LNCaP clone FGC (cell line): ENCODE measurements at places on chromosomes 12 and 14.
A peak's percentile ranks its signal among the peaks of the same experiment; 100 is the strongest.

DNA sequence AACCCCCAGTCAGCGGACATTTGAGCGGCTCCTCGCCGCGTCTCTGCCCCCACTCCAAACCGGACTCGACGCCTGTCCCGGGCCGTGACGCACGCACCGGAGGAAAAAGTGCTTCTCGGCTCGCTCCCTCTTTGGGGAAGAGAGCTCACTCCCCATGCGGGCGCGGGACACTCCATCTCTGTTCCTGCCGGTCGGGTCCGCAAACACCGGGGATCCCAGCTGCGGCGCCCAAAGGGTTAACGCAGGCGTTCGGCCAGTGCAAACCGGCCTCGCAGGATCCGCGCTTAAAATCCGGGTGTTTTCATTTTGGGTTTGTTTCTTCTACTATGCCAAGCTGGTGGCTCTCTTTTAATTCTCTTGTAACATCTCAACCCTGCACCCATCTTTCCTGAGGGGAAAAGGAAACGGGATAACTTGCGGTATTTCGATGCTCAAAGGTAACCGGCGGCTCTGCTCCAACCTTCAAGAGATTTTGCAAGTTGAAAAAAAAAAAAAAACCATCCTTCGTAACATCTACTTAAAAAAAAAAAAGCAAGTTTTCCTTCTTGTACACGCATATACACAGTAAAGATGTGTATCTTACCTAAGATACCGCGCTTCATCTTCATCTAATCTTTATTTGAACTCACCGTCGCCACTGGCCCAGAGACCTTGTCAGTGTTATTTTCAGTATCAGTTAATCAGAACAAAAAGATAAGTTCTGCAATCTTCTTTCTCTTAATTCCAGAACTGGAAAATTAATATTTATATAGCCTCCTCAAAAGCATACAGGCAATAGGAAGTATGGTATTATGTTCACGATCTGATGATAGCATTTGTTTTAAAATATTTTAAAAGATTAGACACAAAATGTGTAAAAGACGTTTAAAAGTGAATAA, 1.6 kb upstream of the ATP2B1 start:
- no peak for DNase-seq

DNA sequence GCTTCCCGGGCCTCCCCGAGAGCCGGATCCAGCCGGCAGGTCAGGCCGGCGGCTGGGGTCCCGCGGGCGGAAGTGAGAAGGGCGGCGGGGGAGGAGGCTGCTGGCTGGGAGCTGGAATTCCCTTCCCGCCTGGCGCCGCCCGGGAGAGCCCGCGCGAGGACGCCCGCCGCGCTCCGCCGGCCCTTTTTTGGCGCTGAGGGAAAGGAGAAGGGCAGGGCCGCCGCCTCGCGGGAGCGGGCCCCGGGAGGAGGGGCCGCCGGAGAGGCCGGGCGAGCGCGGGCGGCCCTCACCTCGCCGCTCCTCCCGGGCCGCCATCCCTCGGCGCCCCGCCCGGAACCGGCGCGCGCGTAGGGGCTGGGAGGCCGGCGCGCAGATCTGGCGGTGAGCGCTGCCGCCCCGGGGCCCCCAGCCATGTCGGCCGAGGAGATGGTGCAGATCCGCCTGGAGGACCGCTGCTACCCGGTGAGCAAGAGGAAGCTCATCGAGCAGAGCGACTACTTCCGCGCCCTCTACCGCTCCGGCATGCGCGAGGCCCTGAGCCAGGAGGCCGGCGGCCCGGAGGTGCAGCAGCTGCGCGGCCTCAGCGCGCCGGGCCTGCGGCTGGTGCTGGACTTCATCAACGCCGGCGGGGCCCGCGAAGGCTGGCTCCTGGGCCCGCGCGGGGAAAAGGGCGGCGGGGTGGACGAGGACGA, at the start of the genes KLHL42 and MANSC4:
TSS of gene KLHL42 (plus strand) at position 314 of the 692 bp plus-strand sequence. CDS start at position 412, 98 bp downstream.
TSS of gene MANSC4 (minus strand) at position 317 of the 692 bp plus-strand sequence. CDS start 8,960 bp downstream, outside the sequence.
- DNase-seq, result peak; percentile 35

- DNase-seq, result no peak
Measured at GRCh38 chr12:107470645-107471044, 215.0 kb upstream of the PWP1 start.

- no peak for DNase-seq
Measured at GRCh38 chr12:49345825-49346658, 646 bp upstream of the DNAJC22 start.

GRCh38 chr14:68315081-68315480, 477.8 kb downstream of the ZFP36L1 start:
- no peak for DNase-seq

DNA sequence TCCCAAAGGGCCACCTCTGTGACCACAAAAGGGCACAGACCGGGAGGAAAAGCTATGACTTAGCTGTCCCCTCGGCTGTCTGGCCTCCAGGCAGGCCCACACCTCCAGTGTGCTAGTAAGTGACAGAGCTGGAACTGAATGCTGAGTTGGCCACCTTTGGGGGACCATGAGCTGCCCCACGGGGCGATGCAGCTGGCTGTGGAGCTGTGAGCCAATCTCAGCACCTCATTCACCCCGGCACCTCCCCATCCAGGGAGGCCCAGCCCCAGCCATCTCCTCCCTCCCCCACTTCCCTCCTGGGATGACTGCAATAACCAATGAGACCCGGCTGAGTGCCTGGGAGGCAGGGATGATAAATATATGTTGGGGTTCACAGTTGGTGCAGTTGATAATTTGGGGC, 12.2 kb upstream of the TESC start:
- DNase-seq, result no peak

DNA sequence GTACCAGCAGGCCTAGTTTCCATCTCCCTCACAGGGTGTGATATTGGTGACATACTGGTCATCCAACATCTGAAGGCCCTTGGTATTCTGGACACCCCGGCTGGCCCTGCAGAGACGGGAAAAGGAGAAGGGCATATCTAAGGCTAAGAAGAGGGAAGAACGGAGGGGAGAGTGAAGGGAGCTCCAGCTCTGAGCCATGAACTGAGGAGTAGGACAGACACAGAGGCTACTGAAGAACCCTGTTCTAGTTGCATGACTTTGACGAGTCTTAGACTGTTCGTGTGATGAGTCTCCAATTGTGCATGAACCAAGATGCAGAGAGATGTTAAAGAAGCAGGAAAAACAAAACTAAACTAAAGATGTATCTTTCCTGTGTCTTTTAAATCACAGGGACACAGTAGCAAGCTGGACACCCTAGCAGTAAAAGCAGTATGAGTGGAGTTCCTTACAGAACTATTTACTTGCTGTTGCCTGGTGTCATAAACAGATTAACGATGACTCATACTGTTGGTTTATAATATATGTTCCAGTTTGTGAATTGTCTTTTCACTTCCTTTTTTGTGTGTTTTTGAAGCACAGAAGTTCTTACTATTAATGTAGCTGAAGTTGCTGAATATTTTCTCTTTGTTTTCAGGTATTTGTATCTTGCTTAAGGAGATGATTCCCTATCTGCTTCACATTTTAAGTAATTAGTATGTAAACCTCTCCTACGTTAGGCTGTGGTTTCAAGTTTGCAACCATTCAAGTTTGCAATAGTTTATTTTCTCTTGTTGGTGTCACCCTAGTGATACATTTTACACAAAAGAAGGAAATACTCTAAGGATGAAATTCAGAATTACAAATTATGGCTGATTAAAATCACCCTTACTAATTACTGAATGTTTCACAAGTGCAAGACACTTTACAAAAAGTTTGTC, 15.7 kb downstream of the FAR2 start:
- no peak for DNase-seq

DNA sequence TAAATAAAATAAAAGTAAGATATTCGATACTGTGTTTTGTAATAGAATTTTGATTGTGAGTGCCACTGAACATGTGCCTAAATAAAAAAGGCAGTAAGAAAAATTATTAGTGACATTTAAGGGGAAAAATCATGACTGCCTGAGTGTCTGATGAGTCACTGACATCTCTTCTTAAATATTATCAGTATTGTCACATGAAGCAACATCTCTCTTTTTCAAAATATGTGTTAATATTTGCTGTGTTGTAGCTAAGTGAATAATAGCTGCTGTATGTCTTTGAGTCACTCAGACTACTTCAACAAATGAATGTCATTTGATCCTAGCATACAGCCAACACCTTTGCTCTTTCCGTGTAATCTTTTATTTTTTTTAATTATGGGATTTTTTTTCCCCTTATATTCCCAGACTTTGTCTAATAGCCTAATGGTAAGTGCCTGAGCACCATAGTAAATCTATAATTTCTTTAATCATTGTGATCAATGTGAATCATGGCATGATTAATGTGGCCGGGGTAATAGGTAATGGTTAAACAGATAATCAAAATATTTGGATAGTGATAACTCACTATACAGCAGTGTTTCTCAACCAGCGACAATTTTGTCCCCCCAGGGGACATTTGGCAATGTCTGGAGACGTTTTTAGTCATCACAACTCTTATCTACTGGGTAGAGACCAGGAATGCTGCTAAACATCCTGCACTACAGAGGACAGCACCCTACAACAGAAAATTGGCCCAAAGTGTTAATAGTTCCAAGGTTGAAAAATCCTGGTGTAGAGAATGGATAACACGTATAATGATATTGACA, 11.7 kb upstream of the OTX2 start:
- no peak for DNase-seq

DNA sequence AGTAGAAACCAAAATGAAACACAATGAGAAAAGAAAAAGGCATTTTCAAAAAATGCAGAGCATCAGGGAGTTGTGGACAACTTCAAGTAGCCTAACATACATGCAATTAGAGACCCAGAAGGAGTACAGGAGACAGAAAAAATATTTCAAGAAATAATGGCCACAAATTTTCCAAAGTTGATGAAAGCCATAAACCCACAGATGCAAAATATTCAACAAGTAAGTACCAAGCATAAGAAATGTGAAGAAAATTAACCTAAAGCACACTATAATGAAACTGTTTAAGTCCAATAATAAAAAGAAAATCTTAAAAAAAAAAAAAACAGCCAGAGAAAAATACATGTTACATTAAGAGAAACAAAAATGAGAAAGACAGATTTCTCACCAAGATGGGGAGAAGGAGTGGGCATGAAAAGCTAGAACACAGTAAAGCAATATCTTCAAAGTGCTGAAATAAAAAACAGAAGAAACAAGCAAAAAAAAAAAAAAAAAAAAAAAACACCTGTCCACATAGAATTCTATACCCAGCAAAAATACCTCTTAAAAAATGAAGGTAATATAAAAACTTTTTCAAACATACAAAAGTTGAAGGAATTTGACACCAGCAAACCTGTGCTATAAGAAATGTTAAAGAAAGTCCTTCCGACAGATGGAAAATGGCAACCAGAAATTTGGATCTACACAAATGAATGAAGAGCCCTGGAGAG, 77.1 kb downstream of the PRKAB1 start:
- DNase-seq, result no peak

DNA sequence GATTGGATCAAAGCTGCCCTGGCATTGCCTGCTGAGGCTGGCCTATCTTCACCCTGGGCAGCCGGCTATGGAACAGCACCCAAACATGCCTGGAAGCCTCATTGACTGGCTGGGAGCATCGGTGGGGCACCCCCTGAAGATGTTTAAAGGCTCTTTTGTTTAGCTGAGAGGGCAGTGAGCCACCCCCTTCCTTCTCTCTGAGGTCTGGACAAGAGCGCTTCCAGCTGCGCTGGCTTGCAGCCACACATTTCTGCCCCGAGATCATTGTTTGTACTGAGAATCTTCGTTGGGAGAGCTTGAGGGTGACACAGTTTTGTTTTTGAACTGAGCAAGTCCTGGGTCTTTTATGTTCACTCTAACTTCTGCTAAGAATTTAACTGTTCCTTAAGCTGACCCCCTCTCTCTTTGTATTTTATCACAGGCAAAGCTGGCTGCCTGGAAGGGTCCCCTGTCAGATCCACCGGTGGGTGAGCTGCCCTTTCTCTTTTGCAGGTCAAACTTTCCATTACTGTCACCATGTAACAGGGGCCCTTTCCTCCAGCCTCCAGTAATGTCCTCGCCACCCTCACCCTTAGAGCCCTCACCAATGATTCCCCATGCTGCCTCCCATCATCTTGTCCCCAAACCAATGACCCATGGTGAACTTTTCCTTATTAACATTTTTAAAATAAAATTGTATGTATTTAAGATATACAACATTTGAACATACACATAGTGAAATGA, 212.2 kb downstream of the KIF26A start:
- no peak for DNase-seq

- DNase-seq, result no peak
Measured at GRCh38 chr12:72037006-72037795, 98.6 kb downstream of the TPH2 start.

GRCh38 chr12:83106873-83107272, 420.2 kb downstream of the TMTC2 start:
- peak; percentile 89 for DNase-seq

DNA sequence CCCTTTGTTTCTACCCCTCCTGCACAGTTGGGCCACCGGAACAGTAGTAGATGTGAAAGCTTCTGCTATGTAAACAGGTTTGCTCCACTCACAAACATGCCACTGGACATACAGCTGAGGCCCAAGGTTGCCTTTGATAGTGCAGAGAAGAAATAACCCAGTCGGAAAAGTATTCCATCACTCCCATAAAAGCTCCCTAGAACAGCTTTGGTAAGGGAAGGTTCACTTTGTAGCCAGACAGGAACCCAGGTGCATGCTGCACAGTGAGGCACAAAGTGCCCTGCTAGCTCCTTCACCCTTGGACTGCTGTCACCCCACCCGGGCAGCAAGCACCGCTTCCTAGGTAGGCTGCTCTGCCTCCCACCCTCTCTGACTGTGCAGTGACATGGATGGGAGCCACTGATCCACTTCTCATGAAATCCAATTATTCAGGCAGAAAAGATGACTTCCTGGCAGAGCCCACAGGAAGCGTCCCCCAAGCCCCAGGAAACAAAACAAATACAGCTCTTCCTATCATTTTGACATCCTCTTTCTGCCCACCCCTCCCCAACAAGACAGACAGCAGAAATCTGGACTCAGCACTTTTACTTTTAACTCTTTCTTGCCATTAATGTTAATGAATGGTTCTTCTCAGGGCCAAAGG, 100.2 kb downstream of the SRGAP1 start:
- DNase-seq, result no peak
